Left lung (tissue), 14 donors: ENCODE measurements at places on chromosomes 16 and 17. TPM values are rescaled to one million over a fixed set of nuclear protein-coding genes. Genes with fewer than 3 reads are reported as not detected.

The PRRT2 gene
- 15.1 TPM for polyA plus RNA-seq

The AOC3 gene
- polyA plus RNA-seq, result 149 TPM

The OR3A3 gene
- polyA plus RNA-seq, result 0.06 TPM

The MFAP4 gene
- polyA plus RNA-seq, result 571 TPM

The TPSB2 gene
- not detected for polyA plus RNA-seq

The SNAI3 gene
- 0.91 TPM for polyA plus RNA-seq

The PRCD gene
- polyA plus RNA-seq, result 8.6 TPM

The RBFOX1 gene
- polyA plus RNA-seq, result 1.7 TPM

The CCL11 gene
- 0.75 TPM for polyA plus RNA-seq

The HSF4 gene
- 5.2 TPM for polyA plus RNA-seq

The RHBDF1 gene
- 40.5 TPM for polyA plus RNA-seq

The ZNF624 gene
- 10.4 TPM for polyA plus RNA-seq
